ENCODE measurements at places on chromosomes 11 and 22. TPM values are rescaled to one million over a fixed set of nuclear protein-coding genes. Genes with fewer than 3 reads are reported as not detected.

DNA sequence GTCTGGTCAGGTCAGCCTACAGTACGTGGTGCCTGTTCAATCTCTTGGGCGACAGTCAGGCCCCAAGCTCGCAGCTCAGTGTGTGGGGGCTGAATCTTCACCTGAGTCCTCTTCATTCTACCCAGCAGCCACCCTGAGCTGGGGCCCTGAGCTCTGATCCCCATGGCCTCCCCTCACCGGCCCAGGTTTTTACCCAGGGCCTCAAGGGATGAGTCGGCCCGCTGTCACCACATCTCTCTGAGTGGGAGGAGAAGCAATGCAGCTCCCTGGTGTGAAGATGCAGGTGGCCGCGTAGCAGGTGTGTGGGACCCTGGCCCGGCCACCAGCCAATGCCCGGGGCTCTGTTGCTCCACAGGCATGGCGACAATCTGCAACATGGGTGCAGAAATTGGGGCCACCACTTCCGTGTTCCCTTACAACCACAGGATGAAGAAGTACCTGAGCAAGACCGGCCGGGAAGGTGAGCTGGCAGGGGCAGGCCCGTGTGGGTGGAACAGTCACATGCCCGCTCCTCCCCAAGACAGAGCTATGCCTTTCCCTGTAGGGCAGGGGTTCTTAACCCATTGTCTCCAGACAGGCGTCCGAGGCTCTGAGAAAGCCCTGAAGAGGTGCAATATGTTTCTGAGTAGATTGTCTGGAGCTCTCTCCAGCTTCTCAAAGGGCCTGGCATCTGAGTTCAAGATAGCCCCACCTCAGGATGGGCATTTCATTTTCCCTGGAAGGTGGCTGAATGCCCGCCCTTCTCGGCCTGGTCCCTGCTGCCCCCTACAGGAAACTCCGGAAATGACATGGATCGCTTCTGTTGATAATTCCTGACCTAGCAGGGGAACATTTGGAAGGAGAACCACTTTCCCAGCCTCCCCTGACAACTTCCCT, 26.9 kb downstream of the POLR3H start:
- peak; percentile 37 for DNase-seq
- no peak overlapping the region for H3K27ac ChIP-seq
- peaks cover 3% of the 10 kb centered on the region for H3K27me3 ChIP-seq

- H3K36me3 ChIP-seq, result no peaks in the 10 kb centered on the region
- H3K27ac ChIP-seq, result no peak overlapping the region
- no peak for DNase-seq
- no peaks in the 10 kb centered on the region for H3K27me3 ChIP-seq
- no peaks in the 10 kb centered on the region for H3K4me1 ChIP-seq
- no peak overlapping the region for H3K4me3 ChIP-seq
These were observed 170.2 kb downstream of the BRD1 start for GRCh38 chr22:49657275-49657973.

GRCh38 chr11:101448881-101449442, 134.8 kb downstream of the TRPC6 start:
- H3K36me3 ChIP-seq, result no peaks in the 10 kb centered on the region
- no peak overlapping the region for H3K4me3 ChIP-seq
- no peak for DNase-seq
- H3K27me3 ChIP-seq, result no peaks in the 10 kb centered on the region
- no peak overlapping the region for H3K27ac ChIP-seq

DNA sequence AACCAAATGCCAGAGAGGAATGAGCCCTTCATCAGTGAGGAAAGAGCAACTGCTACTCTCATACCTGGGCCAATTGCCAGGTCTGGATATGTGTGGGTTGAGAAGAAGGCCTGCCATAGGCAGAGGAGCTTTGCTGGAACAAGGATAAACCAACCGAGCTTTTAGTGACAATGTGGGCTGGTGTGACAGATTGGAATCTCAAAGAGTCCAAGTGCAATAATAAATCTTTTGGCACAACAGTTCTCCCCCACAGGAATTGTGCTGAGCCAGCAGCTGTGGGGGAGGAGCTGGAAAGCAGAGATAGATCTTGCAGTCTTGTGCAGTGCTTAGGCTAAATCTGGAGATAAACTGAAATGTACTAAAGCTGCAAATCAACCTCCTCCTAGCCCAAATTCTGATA, 79.4 kb upstream of the ISX start:
- DNase-seq, result no peak
- H3K27ac ChIP-seq, result no peak overlapping the region
- no peak overlapping the region for H3K4me3 ChIP-seq
- H3K27me3 ChIP-seq, result no peaks in the 10 kb centered on the region

- H3K27ac ChIP-seq, result no peak overlapping the region
- H3K27me3 ChIP-seq, result peaks cover 50% of the 10 kb centered on the region
- no peak overlapping the region for H3K4me3 ChIP-seq
- peaks cover 16% of the 10 kb centered on the region for H3K4me1 ChIP-seq
- no peak for DNase-seq
These were observed 59.6 kb downstream of the THAP12 start for GRCh38 chr11:76321340-76321739.

DNA sequence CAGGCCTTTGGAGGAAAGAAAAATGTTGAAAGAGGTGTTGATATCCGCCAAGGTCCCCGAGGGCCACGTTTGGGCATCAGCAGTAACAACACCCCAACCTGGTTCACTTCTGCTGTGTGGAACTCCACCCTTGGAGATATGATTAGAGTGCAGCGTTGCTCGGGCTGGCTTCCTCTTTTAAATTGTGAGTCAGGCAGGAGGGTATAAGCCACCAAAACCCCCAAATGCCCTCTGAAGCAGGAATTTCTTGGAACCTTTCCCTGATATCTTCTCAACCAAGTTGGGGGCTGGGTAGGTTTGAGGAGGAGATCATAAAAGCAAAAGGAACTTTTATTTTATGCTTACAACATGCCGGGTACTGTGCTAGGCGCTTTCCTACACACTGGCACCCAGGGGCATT, 6.4 kb upstream of the C11orf96 start:
- no peaks in the 10 kb centered on the region for H3K36me3 ChIP-seq
- H3K27me3 ChIP-seq, result peaks cover 8% of the 10 kb centered on the region
- no peak overlapping the region for H3K4me3 ChIP-seq
- no peak for DNase-seq

GRCh38 chr11:16607675-16608644, 130.5 kb upstream of the C11orf58 start:
- peaks cover 38% of the 10 kb centered on the region for H3K27me3 ChIP-seq
- H3K36me3 ChIP-seq, result no peaks in the 10 kb centered on the region
- no peak overlapping the region for H3K27ac ChIP-seq
- peak; percentile 45 for DNase-seq
- H3K4me1 ChIP-seq, result peaks cover 19% of the 10 kb centered on the region
- H3K4me3 ChIP-seq, result no peak overlapping the region

- H3K4me3 ChIP-seq, result no peak overlapping the region
- H3K36me3 ChIP-seq, result peaks cover 11% of the 10 kb centered on the region
- peaks cover 1% of the 10 kb centered on the region for H3K27me3 ChIP-seq
- H3K27ac ChIP-seq, result no peak overlapping the region
These were observed 72.0 kb downstream of the MICAL3 start for GRCh38 chr22:17952273-17952801.

MS4A1 gene
- total RNA-seq, result not detected

TLCD5 gene
- 10.2 TPM for total RNA-seq

DCDC1 gene
- not detected for total RNA-seq

CYTH4 gene
- total RNA-seq, result not detected

FXYD6 gene
- not detected for total RNA-seq

SC5D gene
- total RNA-seq, result 20.1 TPM
